Uterus (tissue), 4 donors: ENCODE measurements at places on chromosomes 1 and 21. TPM values are rescaled to one million over a fixed set of nuclear protein-coding genes. Genes with fewer than 3 reads are reported as not detected.
A peak's percentile ranks its signal among the peaks of the same experiment; 100 is the strongest.

Gene MMP23B
- total RNA-seq = 57.1 TPM

DNA sequence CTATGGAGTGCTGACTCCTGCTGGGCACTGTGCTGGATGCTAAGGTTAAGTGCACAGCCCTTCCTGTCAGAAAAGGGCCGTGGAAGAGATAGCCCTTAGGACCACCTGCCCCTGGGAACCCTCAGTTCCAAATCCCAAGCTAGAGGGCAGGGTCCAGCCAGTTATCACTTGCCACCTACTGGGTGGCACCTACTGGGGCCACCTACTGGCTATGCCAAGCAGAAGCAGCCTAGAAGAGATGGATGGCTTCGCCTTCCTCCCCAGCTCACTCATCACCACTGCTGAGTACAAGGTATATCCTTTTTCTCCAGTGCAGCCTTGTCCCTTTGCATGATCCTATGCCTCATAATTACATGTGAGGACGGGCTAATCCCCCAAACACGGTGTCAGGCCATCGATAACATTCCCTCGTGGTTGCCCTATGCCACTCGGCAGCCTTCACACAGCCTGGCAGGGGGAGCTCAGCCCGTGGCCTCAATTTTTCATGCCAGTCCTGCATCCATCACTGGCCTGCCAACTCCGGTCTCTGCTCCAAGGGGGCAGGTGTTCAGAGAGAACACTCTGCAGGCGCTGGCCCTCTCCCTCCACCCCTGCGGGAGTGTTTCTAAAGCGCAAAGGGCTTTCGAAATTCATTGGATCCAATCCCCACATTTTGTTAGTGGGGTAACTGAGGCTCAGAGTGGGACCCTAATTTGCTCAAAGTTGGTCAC is 49.0 kb downstream of the SYT2 start:
- H3K27ac ChIP-seq = no peak overlapping the region
- no peaks in the 10 kb centered on the region for H3K4me1 ChIP-seq
- H3K27me3 ChIP-seq = no peaks in the 10 kb centered on the region
- no peaks in the 10 kb centered on the region for H3K36me3 ChIP-seq

- H3K36me3 ChIP-seq = no peaks in the 10 kb centered on the region
- peak overlapping the region; percentile 73 for H3K27ac ChIP-seq
Measured at GRCh38 chr21:26788790-26789189, 56.4 kb downstream of the ADAMTS1 start.

DNA sequence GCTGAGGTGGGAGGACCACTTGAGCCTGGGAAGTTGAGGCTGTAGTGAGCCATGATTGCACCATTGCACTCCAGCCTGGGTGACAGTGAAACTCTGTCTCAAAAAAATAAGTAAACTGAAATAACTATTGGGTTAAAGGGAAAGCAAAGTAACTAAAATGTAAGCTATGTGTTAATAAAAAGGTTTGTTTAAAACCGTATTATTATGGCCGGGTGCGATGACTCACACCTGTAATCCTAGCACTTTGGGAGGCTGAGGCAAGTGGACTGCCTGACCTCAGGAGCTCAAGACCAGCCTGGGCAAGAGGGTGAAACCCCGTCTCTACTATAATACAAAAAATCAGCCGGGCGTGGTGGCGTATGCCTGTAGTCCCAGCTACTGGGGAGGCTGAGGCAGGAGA is 27.0 kb downstream of the NVL start:
- H3K36me3 ChIP-seq = no peaks in the 10 kb centered on the region
- H3K27ac ChIP-seq = no peak overlapping the region
- no peaks in the 10 kb centered on the region for H3K4me1 ChIP-seq

DNA sequence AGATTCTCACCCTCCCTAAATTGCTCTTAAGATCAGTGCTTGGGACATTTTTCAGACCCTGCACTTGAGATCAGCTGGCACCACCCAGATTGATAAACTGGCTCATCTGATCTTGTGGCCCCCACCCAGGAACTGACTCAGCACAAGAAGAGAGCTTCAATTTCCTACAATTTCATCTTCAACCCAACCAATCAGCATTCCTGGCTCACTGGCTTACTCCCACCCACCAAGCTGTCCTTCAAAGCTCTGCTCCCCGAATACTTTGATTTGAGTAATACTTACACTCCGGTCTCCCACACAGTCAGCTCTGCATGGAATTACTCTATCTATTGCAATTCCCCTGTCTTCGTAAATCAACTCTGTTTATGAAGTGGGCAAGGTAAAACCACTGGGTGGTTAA is 461.9 kb upstream of the RGS18 start:
- no peak overlapping the region for H3K4me3 ChIP-seq
- no peak overlapping the region for H3K27ac ChIP-seq
- H3K27me3 ChIP-seq = no peaks in the 10 kb centered on the region
- H3K36me3 ChIP-seq = peaks cover 2% of the 10 kb centered on the region
- H3K4me1 ChIP-seq = no peaks in the 10 kb centered on the region

Gene VWA5B1
- not detected for total RNA-seq

Gene LCK
- total RNA-seq = 2.0 TPM

- H3K4me1 ChIP-seq = no peaks in the 10 kb centered on the region
- H3K27ac ChIP-seq = no peak overlapping the region
- DNase-seq = no peak
- no peaks in the 10 kb centered on the region for H3K36me3 ChIP-seq
- H3K27me3 ChIP-seq = no peaks in the 10 kb centered on the region
- H3K4me3 ChIP-seq = no peak overlapping the region
Measured at GRCh38 chr1:41724248-41724647, 194.5 kb downstream of the HIVEP3 start.

- no peaks in the 10 kb centered on the region for H3K4me1 ChIP-seq
- no peaks in the 10 kb centered on the region for H3K36me3 ChIP-seq
- H3K27ac ChIP-seq = no peak overlapping the region
Measured at GRCh38 chr1:162878000-162878596, 17.1 kb upstream of the CCDC190 start.

DNA sequence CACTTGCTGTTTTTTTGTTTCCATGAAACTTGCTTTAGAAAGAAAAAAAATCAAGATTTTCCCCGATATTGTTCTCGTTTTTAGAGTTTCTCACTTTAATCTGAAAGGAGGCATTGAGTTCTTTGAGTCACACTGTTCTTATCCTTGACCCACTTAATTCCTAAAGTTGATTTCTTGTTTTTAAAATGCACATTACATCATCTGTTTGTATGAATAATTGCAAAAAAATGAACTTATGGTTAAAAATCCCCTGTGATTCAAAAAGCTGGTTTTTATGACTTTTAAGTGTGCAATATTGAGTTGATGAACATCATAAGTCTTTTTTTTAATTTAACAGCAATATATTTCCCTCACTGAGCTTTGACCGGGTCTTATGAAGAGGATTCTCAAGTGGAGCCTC is 131.6 kb downstream of the SNX7 start:
- H3K36me3 ChIP-seq = no peaks in the 10 kb centered on the region
- no peak for DNase-seq
- no peaks in the 10 kb centered on the region for H3K27me3 ChIP-seq
- no peak overlapping the region for H3K4me3 ChIP-seq
- no peak overlapping the region for H3K27ac ChIP-seq
